Fibroblast of pulmonary artery (primary cell): ENCODE measurements at places on chromosomes 4 and X.
A peak's percentile ranks its signal among the peaks of the same experiment; 100 is the strongest.

DNA sequence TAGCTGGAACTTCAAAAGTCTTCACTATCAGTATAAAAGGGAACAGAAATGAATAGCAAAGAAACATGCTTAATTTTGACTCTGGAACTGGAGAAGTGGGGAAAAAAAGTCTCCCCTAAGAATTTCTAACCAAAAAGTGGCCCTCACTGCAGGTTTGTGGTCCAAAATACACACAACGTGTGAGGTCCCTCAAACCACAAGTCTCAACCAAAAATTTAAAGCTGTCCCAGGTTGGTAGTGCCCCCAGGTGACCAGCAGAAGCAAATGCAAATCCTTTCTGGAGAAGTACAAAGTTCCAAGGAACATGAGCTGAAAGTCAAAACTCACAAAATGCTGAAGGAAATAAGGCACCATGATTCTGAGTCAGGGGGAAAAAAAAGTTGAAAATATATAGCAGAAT lies 23.6 kb upstream of the VAMP7 start:
- peak; percentile 13 for DNase-seq

DNA sequence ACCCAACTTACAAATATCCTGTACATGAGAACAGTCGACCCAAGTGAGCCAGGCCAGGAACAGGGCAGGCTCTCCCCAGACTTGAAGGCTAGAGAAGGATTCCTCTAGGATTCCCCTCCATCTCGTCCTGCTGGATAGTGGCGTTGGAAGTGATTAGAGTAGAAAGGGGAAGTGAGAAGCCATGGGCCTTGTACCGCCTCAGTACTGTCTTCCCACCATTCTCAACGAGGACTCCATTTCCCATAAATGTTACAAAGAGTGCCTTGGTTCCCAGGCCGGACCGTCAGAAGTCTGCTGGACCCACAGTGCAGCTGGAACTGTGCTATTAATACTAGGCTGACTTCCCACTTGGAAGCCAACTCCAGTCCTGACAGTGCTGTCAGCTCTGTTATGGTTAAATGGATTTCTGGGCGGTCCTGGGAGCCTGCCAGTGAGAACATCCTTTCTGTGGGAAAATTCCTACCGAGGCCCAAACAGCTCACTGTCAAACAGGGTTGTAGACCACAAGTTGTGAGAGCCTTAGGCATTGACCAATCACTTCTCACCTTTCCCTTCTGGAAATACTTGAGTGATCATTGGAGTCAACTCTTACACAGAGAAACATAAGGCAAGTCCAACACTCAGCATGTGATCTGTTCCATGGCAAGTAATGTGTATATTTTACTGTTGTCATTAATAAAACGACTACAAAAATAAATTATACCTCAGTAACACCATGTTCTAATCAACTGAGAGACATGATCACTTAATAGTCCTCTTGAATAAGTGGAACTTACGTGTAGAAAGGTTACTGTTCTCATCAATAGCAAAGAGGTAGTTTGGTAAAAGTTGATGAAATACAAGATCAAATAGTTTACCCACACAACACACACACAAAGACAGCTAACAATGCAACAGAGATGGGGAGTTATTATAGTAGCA lies 58.4 kb downstream of the AMELX start:
- DNase-seq = peak; percentile 82

DNA sequence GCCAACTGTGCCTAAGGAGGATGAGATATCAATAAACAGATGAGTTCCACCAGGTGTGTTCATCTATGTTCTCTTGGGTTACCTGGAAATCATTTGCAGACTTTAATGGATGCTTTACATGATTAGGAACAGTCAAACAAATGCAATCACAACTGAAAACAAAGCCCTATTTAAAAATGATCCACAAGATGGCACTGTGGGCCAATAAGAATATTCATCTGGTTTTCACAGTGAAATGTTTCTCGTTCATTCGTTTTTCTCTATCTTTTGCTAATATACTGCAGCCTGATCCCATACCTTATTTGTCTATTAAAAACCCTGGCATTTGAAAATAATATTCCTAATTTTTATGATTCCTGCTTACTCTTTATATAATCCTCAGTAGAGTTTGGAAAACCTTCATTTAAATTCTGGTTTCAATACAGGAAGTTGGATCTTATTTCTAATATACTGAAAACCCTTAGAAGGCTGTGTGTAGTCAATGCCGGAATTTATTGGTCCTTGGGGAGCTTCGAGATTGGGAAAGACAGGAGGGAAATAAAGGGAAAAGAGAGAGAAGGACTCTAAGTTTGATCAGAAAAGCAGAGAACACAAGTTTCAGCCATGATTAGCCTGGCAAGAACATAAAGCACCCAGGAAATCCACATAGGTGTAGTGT lies 63.8 kb upstream of the TAPT1 start:
- peak; percentile 67 for DNase-seq

DNA sequence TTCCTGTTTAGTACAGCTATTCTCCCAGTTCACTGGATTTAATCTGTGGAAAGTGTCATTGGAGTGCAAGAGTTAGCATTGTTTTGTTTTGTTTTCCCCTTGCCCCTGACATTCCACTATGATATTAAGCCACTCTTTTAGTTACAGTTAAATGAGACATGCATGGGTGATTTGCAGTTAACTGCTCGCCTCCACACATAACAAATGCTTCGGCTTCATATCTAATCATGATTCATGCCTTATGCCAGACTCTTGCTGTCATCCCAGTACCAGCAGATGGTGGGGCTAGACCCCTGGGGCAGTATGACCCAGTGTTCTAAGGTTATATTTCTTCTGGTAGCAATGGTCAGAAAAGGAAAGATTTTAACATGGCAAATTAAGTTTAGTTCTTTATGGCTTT lies 80.1 kb downstream of the RAP1GDS1 start:
- DNase-seq = peak; percentile 45

DNA sequence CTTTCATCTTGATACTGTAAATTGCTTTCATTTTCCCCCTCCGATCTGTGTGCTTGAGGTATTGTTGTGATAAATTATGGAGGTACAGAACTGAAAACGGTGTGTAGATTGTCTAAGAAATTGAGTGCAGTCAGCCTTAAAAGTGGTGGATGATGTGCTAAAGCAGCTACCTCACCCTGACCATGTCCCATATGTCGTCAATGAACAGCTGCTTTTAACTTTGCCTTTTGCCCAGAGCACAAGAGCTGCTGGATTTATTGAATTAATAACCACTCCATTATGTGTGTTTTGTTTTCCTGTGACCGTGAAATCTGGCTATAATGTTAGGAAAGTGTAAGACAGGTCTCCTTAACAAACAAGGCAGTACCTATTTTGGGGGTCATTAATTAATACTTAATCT lies 581.9 kb upstream of the PITX2 start:
- no peak for DNase-seq

GRCh38 chr4:173958445-173958844 lies 325.0 kb downstream of the FBXO8 start:
- DNase-seq = peak; percentile 42

- DNase-seq = no peak
Measured at GRCh38 chrX:49845701-49846403, 16.7 kb downstream of the PAGE4 start.

GRCh38 chr4:47692691-47693090 lies 145.2 kb downstream of the CORIN start:
- DNase-seq = no peak

DNA sequence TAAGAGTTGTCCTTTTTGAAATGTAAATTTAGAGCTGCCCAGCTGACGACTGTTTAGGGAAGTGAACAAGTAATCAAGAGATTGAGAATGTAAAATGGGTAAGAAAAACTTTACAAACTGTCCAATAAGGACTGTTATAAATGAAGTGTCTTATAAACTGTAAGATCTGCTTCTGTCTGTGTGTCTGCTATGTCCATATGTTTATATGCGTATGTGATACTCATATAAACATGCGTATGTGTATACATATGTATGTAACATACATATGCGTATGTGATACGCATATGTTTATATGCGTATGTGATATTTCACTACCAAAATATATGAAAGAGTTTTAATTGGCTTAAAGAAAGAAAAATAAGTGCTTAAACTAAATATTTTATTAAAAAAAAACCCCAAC lies 416.0 kb upstream of the GALNTL6 start:
- no peak for DNase-seq

DNA sequence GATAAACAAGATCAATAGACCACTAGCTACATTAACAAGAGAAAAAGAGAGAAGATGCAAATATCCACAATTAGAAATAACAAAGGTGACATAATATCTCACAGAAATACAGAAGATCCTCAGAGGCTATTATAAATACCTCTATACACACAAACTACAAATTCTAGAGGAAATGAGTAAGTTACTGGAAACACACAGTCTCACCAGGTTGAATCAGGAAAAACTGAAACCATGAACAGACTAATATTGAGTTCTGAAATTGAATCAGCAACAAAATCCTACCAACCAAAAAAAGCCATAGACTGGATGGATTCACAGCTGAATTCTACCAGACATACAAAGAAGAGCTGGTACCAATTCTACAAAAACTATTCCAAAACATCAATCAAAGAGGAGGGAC lies 211.8 kb upstream of the CPEB2 start:
- DNase-seq = no peak

DNA sequence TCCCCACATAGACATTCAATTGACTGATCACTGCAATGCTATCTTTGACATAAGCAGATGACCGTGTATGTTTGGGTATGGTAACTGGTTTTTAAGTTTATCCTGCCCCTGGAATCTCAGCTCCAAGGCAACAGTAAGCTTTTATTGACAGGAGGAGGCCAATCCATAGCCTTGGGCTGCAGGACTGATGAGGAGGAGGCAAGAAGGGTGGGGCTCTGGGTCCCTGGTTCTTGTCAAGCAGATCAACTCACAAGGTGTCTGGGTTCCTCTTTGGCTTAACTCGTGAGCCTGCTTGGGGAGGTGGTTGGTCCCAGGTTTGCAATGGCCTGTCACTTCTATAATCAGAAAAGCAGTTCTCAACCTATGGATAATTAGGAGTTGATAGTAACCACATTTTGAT lies 113.2 kb upstream of the STX18 start:
- DNase-seq = no peak

- DNase-seq = no peak
Measured at GRCh38 chr4:14772388-14772787, 229.9 kb upstream of the CPEB2 start.

DNA sequence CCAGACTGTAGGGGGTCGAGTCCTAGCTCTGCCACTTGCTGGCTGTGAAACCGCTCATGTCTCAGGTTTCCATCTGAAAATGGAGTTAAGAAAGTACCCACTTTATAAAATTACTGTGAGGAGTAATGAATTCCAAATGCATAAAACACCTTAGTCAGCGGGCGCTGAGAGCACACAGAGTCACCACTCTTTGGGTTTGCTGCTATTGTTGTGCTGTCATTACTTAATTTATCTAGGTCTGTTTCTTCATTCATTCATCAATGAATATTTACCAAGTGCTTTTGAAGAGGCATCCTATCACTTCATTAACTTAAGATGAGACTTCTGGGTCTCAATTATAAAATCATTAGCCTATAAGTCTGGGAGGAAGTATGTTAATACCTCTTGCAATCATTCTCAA lies 317.3 kb downstream of the FBXW7 start:
- no peak for DNase-seq

DNA sequence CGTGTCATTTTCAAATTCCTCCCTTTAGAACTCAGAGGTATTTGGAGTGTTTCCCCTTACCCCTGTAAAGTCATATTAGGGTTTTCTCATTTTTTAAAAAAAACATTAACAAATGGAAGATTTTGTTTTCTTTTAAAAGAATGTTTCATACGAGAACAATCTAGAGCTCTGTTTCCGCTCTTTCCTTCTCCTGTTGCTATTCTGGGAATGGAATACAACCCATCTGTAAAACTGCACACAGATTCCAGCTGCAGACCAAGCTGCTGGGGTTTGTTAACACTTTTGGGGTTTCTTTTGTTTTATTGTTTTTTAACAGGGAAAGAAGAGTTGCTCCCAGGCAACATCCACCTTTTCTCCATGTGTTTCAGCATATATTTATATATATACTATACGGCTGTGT lies 61.3 kb downstream of the HCCS start:
- DNase-seq = no peak

GRCh38 chrX:15512401-15512965 lies 11.9 kb downstream of the BMX start:
- peak; percentile 34 for DNase-seq

DNA sequence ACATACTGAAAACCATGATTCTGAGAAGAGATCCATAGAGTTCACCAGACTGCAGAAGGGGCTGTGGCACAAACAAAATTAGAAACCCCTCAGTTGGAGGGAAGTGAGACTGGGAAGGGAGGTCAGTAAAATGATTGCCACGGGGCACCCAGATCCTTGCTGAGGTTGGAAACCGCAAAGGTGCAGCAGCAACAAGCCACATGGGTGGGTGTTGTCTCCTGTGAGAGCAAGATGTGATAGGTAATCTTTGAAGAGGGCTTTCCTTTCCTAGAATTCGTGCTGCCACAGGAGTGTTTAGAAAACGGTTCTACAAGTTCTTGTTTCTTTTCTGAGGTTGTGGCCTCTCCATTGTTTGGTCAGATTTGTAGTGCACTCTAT lies 85.5 kb downstream of the NFKB1 start:
- DNase-seq = no peak

- DNase-seq = no peak
Measured at GRCh38 chrX:104427693-104428092, 138.3 kb upstream of the IL1RAPL2 start.

GRCh38 chrX:70554523-70554922 lies 109.9 kb downstream of the DLG3 start:
- DNase-seq = peak; percentile 18
